ENCODE measurements at places on chromosomes 6 and 20.

DNA sequence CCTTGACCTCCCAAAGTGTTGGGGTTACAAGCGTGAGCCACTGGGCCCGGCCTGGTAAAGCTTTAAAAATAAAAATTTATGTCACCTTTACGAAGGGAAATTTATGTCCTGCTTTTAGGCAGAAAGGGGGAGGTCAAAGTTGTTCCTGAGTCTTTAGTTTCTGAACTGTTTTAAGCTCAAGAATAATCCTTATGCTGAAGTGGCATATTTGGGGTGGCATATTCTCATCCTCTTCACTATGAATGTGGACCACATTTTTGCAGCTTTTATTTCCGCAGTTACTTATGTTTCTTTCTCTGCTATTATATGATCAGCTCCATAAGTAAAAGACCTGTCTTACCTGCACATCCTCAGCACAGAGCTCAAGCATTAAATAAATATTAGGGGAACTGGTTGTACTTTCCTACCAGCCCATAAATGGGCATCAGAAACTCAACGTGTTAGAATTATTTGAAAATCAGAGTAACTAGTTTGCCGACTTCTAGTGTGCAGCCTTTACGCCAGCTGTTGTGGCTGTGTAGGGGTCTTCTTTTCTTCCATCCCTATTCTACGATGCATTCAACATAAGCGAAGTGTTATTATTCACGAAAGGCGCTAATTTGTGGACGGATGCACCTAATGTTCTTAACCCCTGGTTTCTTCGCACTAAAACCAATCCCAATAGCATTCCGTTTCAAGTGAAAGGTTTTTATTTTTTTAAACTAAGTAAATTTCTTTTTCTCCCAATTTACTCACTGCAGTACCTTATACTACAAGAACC, 867 bp upstream of the AKAP7 start:
- no peak for DNase-seq

GRCh38 chr6:26059941-26060340, 27.3 kb upstream of the HFE start:
- DNase-seq: peak; percentile 3

GRCh38 chr6:74973591-74973990, 232.3 kb downstream of the COL12A1 start:
- DNase-seq: no peak

DNA sequence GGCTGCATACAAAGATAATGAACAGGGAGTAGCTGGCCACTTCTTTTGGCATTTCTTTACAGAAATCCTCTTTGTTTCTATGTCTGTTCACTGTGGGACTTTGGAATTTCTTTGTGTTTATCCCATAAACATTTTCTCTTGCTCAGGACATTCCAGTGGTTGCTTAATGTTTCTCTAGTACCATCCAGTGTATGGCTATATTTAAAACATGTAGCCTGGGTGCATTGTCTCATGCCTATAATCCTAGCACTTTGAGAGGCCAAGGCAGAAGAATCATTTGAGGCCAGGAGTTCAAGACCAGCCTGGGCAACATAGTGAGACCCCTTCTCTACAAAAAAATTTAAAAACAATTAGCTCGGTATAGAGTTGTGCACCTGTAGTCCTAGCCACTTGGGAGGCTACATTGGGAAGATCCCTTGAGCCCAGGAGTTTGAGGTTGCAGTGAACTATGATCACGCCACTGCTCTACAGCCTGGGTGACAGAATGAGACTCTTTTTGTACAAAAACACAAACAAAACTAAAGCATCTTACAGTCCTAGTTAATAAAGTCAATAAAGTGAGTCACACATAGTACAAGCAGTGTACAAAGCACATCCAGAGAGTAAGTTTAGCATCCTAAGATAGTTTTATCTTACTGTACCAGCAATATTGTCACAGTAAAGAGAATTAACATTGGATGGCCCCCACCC, 63.3 kb downstream of the ZFAND3 start:
- DNase-seq: no peak

DNA sequence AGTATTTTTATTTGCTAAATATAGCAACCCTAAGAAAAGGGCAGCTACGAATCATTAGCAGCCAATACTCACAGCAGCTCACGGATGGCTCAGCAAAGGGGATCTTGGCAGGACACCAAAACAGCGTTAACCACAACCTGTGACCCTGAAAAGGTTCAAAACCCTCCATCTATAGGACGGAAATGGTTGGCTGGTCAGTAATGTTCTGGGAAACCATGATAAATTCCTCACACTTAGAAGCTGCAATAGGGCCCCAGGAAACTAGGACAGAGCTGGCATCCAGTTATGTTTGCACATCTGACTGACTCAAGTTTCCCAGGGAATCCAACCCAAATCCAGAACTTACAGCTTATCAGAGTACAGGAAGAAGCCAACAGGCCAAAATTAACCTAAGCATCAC, 30.9 kb upstream of the PTPRT start:
- DNase-seq: no peak

GRCh38 chr6:138987080-138987642, 892 bp downstream of the REPS1 start:
- DNase-seq: no peak

DNA sequence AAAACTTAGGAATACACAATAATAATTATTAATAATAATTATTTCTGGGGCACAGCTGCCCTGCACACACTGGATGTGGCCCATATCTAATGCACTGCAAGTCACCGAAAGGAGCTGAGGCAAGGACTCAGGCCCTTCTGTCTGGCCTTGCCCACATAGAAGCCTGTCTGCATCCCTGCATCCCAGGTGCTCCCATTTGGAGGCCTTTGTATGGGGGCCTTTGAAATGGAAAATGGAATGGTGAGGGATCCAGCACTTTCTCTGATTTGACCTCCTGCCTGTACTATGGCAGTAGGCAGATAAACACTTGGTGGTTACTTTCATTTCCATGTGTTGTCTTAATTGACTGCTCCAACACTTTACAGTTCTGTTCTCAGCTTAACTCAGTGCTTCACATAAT, 75.7 kb upstream of the PTCHD4 start:
- DNase-seq: no peak

DNA sequence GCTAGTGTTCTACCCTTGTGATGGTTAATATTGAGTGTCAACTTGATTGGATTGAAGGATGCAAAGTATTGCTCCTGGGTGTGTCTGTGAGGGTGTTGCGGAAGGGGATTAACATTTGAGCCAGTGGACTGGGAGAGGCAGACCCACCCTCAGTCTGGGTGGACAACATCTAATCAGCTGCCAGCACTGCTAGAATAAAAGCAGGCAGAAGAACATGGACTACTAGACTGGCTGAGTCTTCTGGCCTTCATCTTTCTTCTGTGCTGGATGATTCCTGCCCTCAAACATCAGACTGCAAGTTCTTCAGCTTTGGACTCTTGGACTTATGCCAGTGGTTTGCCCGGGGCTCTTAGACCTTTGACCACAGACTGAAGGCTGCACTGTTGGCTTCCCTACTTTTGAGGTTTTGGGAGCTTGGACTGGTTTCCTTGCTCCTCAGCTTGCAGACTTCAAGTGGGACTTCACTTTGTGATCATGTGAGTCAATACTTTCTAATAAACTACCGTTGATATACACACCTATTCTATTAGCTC, 50.1 kb downstream of the SDHAF4 start:
- no peak for DNase-seq

DNA sequence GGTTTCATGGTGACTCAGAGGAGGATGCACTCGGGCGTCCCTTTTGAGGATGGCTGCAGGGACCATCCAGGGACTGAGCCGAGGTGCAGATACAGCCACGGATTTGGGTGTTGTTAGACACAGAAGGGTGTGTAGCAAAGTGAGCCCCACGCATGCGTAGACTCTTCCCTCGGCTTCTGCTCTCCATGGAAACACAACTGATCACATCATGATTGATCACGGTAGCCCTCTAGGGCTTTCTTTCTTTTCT, 606 bp upstream of the ULBP1 start:
- DNase-seq: no peak

Measured in suppressor macrophage (primary cell).